ENCODE measurements at places on chromosomes 2 and 18. TPM values are rescaled to one million over a fixed set of nuclear protein-coding genes. Genes with fewer than 3 reads are reported as not detected.

DNA sequence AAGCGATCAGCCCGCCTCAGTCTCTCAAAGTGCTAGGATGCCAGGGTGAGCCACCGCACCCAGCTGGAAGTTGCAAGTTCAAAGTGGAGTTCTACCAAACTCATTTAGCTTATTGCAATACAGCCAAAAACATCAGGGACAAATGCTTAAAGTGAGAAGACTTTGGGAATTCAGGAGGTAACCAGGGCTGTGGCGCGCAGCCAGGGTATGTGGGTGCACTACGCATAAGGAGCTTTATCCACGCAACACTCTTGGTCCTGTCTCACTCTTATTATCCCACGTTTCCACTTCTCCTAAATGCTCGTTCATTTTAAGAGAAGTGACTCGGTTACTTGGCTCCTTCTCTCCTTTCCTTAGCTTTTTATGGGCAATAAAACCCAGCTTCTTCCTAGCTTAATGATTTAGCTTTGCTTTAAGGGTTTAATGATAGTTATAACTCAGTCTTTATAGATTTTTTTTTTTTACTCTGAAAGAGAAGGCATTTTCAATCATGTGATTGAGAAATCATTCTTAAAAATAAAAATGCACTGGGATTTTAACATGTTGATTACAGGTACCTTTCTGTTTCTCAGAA is 199.8 kb downstream of the KCNE4 start:
- no peak for DNase-seq

The SKA1 gene
- total RNA-seq = 2.6 TPM

GRCh38 chr2:159185401-159186130 is 100.9 kb downstream of the WDSUB1 start:
- no peak for DNase-seq

DNA sequence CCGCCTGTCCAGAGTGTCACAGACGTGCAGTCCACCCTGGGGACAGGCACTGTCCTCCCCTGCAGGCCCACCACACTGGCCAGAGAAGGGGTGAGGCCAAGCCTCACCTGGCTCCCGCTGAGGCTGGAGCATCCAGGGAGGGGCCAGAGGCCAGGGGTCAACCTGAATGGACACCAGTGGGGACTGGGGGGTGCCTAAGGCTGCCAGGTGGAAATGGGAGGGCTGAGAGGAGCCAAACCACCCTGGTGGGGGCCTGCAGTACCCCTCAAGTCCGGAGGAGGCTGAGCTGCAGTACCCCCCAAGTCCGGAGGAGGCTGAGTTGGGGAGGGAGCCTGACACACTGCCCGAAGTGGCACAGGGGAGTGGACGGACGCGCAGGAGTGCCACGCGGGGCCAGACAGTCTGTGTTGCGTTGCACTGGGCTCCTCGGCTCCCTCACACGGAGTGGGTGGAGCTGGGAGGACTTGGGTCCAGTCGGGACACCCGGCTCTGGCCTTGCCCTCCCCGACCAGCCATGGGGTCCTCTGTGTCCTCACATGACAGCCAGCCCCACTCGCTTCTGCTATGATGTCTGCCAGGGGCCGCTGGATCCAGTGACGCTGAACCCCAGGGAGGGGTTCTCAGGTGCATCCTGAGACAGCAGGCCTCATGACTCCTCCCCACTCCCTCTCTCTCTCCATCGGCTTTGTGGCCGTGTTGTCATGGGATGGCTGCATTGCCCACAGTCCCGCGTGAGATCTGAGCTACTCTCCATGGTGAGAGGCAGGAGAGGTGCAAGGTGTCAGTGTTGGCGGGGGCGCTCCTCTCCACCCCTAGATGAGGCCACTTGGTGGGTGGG is 22.3 kb upstream of the GPC1 start:
- DNase-seq = no peak

DNA sequence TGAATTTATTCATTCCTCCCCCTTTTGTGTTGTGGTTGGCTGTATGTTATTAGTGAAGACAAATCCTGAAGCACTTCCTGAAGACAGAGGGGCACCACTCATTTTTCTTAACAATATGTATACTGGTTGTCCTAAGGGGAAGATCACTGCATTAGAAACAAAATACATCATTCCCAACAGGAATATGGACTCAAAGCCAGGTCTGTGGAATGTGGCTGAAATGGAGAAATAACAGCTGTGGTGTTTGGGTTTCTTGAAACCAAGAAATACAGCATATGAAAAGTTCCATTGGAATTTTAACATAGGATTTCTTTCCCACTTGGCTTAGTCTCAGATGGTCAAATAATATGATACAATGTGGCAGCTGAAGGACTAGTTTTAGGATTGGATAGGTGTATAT is 267.6 kb downstream of the KCNE4 start:
- peak; percentile 48 for DNase-seq

DNA sequence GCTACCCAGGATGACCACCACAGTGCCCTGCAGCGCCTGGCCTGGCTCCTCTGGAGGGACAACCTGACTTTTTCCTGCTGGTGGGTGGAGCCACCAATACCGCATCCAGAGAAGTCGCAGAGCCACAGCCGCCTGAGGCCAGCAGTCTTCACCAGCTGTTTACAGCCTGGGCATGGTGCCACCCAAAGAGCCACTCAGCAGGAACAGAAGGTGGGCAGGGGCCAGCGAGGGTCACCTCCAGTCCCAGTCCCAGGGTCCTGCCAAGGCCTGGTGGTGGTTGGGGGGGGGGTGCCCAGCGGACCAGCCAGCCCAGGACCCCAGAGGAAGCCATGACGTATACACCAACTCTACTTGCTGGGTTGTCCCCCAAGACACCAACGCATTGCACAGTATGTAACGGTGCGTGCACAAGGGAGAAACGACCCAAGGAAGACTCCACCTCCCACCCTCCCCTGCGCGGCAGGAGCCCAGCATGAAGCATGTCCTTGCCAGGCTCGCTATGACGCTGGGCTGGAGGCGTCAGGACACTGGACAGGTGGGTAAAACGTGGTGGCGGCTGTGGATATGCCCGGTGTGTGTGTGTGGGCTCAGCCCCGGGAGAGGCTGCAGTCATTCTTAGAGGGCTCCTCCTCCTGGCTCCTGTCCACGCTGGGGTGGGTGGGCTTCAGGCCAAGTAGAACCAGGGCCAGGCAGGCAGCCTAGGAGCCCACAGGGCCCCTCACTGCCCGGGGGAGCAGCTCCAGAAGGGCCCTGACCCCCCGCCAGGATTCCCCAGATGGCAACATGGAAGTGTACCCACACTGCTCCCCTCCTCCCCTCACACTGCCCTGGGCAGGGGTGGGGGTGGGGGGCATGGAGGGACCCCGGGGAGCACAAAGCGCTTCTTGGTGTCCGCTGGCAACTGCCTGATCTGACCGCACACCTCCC is 49.3 kb downstream of the HS6ST1 start:
- DNase-seq = no peak

- peak; percentile 87 for DNase-seq
These were observed 18.5 kb downstream of the PMAIP1 start for GRCh38 chr18:59918320-59918755.

DNA sequence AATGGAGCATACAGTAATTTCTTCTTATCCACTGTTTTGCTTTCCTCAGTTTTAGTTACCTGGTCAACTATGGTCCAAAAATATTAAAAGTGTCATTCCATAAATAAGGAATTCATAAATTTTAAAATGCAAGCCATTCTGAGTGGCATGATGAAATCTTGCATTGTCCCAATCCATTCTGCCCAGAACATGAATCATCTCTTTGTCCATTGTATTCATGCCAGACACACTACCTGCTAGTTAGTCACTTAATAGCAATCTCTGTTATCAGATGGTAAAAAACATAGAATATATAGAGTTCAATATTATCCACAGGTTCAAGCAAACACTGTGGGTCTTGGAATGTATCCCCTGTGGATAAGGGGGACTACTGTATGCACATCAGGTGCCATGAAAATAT is 872.2 kb upstream of the NXPH2 start:
- no peak for DNase-seq

GRCh38 chr2:170822290-170823087 is 5.8 kb downstream of the GAD1 start:
- no peak for DNase-seq

DNA sequence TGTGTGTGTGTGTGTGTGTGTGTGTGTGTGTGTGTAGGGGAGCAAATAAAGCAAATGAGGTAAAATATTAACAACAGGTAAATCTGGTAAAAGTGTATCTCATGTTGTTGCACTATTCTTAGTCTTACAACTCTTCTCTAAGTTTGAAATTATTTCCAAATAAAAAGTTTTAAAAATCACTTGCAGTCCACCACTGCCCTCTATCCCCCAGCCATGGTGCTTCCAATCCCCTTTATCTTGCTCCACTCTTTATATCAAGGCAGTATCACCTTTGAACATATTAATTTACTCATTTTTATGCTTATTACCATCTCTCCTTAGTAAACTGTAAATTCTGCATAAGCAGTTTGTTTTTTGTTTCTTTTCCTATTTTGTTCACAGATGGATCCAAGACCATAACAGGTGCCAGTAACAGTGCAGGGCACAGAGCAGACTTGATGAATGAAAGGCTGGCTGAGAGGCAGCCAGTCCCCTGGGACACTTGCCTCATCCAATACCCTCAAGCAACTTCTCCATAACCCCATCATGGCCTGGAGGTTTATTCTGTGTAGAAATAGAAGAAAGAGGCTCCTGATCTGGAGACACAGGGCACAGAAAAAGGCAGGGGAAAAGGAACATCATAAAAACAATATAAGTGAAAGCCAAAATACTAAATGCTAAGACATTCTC is 67.6 kb downstream of the LDAH start:
- DNase-seq = no peak

The SETBP1 gene
- total RNA-seq = 30.1 TPM

- no peak for DNase-seq
These were observed 11.0 kb downstream of the MAP3K20 start for GRCh38 chr2:173086518-173087213.

- no peak for DNase-seq
These were observed 111.5 kb upstream of the EML6 start for GRCh38 chr2:54611830-54612545.

The SLC30A3 gene
- total RNA-seq = not detected

- DNase-seq = no peak
These were observed 102.7 kb downstream of the NR4A2 start for GRCh38 chr2:156229724-156230362.

DNA sequence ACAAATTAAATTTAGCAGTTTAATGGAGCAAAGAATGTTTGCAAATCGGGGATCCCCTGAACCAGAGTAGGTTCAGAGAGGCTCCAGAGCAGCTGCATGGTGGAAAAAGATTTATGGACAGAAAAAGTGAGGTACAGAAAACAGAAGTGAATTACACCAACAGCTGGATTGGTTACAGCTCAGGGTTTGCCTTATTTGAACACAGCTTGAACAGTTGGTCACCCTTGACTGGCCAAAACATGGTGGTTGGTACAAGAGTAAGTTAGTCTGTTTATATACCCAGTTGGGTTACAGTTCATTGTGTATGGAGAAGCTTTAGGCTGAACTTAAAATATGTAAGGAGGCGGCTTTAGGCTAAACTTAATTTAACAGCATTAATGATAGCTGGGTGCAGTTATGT is 5.4 kb upstream of the CDCA7 start:
- peak; percentile 24 for DNase-seq

DNA sequence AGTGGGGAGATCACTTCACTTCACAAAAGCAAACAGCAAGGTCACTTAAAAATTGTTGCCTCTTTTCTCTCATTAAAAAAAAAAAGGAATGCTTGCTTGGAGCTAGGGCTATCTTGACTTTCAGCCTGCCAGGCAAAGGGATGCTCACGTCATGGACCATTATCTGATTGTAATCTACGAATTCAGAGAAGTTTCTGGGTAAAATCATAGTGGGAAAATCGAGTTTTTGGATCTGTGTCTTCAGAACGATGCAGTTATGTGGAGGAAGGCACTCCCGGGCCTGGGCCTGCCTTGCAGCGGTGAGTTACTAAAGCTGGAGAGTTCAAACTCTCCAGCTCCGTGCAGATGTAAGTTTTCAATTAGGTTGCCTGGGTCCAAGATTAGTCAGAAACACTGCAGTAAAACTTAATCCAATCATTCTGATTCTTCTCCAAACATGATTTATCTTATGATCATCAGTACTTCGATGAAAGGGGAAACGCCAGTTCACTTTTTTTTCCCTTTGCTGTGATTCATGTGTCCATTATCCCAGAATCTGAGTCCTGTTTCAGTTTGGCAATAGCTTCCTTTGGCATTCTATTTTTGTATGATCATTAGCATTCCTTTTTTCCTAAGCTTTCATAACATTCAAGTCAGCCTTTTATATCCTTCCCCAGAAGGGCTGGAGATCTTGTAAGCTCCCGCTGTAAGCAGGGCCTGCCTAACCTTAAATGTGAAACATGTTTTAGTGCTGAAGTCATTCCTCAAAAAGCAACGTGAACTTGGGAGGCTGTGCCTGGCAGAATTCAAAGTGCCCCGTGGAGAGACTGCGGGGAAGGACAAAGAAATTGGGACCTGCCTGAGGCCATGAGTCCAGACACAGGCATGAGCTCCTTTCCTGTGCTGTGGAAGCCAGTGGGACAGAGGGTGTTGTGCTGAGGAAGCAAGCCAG is 119.3 kb upstream of the TWIST2 start:
- peak; percentile 76 for DNase-seq

The SERPINB13 gene
- 17.5 TPM for total RNA-seq

DNA sequence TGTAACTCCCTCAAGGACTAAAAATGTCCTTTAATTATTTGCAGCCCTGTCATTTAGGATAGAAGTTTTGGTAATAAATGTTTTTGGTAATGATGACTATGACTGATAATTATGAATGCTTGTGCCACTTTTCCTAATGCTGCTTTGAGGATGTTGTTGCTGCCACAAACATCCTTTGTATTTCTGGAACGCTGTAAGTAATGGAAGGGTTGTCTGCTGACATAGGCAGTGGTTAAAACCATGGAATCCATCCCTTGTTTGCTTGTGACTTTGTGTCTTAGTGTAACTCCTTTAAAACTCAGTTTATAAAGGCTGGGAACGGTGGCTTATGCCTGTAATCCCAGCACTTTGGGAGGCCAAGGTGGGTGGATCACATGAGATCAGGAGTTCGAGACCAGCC is 19.8 kb upstream of the LPIN2 start:
- DNase-seq = no peak

The DYSF gene
- total RNA-seq = 100 TPM

DNA sequence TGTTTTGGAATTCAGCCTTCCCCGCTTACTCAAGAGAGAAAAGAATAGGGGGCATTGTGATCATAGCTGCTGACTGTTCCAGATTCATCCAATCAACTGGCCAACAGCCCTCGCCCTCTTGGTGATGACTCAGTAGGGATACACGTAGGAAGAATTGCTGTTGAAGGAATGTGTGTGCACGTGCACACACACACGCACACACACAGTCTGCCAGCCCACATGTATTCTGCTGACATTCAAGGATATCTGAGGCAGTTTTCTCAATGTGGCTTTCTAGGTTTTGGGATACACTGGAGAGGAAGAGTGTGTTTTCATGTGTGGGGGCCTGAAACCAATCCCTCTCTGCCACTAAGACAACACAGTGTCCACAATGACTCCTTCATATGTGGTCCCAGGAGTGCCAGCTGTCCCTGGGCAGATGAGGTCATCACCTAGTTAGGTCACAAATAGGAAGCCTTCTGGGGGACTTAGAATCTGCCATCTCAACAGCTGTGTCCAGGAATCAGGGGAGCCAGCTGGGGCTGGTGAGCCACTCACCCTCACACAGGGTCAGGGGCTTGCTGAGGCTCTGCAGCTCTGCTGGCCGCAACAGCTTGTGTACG is 352.6 kb downstream of the SS18 start:
- DNase-seq = peak; percentile 93

GRCh38 chr2:98445177-98445682 is 572 bp downstream of the INPP4A start:
- peak; percentile 30 for DNase-seq

GRCh38 chr2:66048667-66049066 is 386.3 kb upstream of the MEIS1 start:
- peak; percentile 72 for DNase-seq

GRCh38 chr2:70855667-70856066 is 20.1 kb upstream of the CD207 start:
- DNase-seq = no peak
